Stimulated activated CD4-positive, alpha-beta T cell treated with anti-CD3 and anti-CD28 coated beads, Interleukin-1b, Interleukin-23, amount 100 ng/mL, for 24 hours (primary cell): ENCODE measurements at places on chromosomes 5 and 9.

GRCh38 chr5:102663749-102664530 is 91.2 kb upstream of the PAM start:
- no peak for DNase-seq

DNA sequence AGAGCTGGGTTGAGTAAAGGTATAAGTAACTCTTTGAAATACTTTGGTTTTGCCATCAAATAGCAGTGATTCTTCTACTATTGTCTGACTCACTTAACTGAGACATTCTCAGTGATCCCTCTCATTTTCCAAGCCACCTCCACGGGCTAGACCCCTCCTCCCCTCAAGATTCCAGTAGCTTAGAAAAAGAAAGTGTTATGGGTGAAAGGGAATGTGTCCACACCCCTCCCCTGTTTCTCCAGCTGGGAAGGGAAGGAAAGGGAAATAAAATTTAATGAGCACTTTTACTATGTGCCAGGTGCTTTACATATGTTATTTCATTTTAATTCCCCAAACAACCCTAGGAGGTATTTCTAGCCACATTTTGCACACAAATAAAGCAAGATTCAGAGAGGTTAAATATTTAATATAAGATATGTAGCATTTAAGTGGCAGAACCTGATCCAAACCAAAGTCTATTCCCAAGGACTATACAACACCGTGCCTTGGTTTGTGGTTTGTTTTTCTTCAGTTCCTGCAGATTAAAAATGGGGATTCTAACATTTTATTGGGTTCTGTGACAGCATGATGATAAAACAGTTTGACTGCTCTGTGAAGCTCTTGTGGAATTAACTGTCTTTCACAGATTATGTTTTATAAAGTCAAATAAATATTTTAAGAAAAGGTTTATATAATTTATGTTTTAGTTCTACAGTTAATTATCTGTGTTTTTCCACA is 135.9 kb downstream of the ZSWIM6 start:
- no peak for DNase-seq

DNA sequence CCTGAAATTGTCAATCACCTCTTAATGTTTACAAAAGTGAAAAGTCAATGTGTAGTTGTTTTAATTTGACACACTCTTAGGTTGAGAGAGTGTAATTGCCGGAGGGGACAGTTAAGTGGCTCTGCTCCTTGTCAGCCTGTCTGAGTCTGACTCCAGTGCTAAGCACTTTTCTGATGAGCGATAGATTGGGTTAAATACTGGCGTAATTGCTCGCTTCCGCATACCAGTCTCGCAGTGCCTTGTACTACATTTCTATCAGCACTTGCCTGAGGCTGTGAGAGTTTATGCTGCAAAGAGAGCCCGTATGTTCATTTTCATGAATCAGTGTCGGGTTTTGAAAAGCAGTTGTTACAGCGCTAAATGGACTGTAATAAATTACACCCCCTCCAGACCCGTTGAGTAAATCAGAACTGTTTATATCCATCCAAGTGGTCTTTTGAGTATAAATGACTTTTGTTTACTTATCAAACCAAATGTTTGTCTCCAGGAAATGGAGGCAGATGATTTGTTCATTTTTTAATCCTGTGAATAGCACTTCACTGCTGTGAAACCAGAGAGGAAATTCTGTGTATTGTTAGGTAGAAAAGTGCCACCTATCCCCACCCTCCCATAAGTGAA is 41.0 kb upstream of the DMRT3 start:
- no peak for DNase-seq

DNA sequence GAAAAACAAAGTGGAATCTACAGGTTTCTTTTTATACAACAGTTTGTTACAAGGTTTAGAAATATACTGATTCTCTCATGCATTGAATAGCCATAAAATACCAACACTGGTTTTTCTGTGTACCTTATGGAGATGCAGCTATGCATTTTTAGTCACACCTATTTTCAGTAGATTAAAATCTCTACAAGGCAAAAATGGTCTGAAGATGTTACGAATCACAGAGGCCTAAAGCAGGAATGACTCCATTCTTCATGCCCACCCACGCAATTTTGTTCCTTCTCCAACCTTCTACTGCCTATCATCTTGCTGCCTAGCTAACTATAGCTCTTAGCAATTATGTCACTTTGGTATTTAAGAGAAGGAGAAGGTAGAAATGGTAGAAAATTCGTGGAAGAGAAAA is 9.9 kb downstream of the PLK2 start:
- DNase-seq: no peak

- no peak for DNase-seq
These were observed 39.1 kb downstream of the COL23A1 start for GRCh38 chr5:178551059-178551458.

DNA sequence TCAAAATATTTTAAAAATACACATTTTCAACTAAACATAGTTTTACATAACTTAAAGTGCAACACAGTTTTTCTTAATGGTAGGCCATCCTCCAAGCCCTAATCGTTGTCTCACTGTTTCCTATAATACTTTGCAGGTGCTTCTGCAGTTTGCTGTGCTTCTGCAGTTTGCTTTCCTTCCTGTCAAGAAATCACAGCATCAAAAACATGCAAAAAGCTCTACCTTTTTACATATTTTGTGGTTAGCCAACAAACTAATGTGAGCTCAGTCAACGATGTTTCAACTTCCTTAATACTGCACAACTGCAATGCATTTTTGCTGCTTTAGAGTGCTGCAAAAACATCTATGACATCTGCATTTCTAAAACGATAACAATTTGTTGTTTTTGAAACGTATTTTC is 25.2 kb downstream of the EMB start:
- DNase-seq: no peak

GRCh38 chr5:98962587-98962986 is 33.8 kb upstream of the CHD1 start:
- no peak for DNase-seq

DNA sequence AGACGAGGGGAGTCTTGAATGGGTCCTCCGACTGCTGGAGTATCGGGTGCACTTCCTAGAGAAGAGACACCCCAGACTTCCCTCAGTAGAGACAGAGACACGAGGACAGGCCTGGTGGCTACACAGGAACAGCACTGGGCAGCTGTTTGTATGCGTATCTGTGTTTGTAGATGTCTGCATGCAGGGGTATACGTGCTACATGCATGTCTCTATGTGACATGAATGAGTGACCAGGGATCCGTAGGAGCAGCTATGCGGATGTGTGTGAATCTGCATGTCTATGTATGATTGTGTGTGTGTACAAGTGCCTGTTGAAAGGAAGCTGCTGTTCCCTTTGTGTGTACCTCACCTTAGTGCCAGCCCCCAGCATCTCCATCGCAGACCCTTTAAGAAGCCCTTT is 31.2 kb downstream of the CNTFR start:
- no peak for DNase-seq

- no peak for DNase-seq
These were observed 4.9 kb downstream of the PCDHGC5 start for GRCh38 chr5:141493500-141494422.

GRCh38 chr5:118965890-118966289 is 22.5 kb downstream of the DTWD2 start:
- DNase-seq: no peak

DNA sequence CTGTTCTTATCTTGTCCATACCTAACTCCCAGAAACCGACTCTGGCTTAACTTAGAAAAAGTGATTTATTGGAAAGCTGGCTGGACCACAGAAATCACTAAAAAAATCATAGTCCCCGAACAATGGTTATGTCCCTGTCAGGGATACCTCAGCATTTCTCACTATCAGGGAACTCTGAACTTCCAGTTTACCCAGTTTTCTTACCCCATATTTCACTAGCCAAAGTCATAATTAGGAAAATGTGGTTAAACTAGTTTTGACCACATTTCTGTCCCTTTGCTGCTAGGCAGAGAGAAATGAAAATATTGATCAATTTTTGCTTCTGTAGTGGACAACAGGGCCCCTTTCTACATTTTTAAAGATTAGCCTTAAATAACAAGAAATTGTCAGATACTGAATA is 38.2 kb downstream of the ST8SIA4 start:
- no peak for DNase-seq

DNA sequence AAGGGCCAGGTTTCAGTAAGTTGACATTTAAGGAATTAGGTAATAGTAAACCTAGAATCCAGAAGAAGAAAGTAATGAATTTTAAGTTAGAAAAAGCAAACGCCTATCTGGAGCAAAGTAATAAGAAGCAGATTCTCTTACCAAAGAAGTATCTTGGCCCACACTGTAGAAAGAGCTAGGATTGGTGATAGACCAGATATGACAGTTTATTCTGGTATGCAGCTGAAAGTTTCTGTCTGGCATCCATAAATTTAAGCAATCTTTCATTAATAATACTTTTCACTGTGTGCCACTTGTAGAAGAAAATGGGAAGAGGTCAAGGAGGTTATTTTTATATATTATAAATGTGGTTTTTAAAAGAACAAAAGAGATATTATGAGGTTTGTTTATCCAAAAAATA is 3.0 kb downstream of the RECK start:
- DNase-seq: no peak

- DNase-seq: no peak
These were observed 50.9 kb upstream of the STARD4 start for GRCh38 chr5:111563031-111563822.

- no peak for DNase-seq
These were observed 8.5 kb downstream of the ORM2 start for GRCh38 chr9:114338187-114338586.

- DNase-seq: no peak
These were observed 10.4 kb upstream of the PDCD1LG2 start for GRCh38 chr9:5499889-5500398.
